ENCODE measurements at places on chromosomes 16 and 17. TPM values are rescaled to one million over a fixed set of nuclear protein-coding genes. Genes with fewer than 3 reads are reported as not detected.
A peak's percentile ranks its signal among the peaks of the same experiment; 100 is the strongest.

SRL gene
- total RNA-seq = not detected

DNA sequence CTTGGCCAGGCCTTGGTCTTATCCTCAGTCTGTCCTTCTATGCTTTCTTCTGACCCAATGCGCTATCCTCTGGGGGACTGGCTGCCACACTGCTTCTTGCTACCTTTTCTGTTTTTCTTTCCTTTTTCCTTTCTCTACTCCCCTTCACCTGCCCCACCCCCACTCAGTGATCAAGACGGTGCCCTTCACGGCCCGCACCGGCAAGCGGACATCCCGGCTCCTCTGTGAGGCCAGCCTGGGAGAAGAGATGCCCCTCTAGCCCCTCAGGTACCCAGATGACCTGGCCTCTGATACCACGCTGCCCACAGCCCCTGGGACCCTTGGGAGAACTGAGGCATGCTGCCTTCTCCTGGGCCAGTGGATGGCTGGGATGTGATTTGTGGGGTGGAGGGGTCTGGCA is 15.6 kb downstream of the SPATA32 start:
- no peak for DNase-seq

SUPT4H1 gene
- 118 TPM for total RNA-seq

PDE6G gene
- not detected for total RNA-seq

GRCh38 chr16:86505899-86506864 is 4.1 kb upstream of the FOXF1 start:
- DNase-seq = no peak

- no peak for DNase-seq
Measured at GRCh38 chr16:68719993-68720489, 17.1 kb upstream of the CDH1 start.

- DNase-seq = no peak
Measured at GRCh38 chr17:1947743-1948516, 77.2 kb downstream of the RTN4RL1 start.

JMJD6 gene
- 47.6 TPM for total RNA-seq

- no peak for DNase-seq
Measured at GRCh38 chr17:31511195-31511578, 119.7 kb downstream of the RAB11FIP4 start.

CTRB1 gene
- total RNA-seq = 5.6 TPM

GRCh38 chr16:16828913-16829398 is 450.0 kb downstream of the NPIPA7 start:
- no peak for DNase-seq

KRTAP2-3 gene
- 6.3 TPM for total RNA-seq

- DNase-seq = no peak
Measured at GRCh38 chr17:4548061-4548461, 7.1 kb downstream of the MYBBP1A start.

- no peak for DNase-seq
Measured at GRCh38 chr17:48565022-48565554, 13.1 kb downstream of the HOXB4 start.

DNA sequence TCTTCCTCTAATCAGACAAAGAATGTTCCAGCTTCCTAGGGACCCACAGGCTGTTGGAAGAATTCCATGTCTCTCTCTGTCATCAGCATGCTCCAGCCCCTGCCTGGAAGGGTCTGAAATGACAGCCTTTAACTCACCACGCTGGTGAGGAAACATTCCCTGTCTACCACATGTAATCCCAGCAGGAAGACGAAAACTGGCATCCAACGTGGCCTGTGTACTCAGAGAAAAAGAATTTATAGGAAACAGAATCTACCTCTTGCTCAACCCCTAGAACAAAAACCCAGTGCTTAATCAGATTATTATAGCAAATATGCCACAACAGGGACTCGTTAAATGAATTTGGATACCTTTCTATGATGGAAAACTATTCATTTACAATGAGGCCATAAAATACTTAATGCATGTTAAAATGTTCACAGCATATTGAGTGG is 147.3 kb upstream of the FOXF1 start:
- DNase-seq = no peak

DNA sequence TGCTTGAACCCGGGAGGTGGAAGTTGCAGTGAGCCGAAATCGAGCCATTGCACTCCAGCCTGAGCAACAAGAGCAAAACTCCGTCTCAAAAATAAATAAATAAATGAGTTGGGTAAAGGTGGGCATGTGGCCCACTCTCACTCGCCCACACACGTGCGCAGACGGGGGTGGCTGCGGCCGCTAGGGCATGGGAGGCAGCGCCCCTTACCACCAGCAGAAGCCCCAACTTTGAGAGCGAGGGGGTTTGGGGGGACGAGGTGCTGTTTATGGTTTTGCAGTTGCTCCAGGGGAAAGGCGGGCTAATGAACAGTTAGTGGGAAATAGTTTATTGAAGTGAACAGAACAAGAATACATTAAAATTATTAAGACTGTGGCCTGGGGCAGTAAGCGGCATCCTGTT is 14.9 kb upstream of the RBFOX3 start:
- DNase-seq = no peak

DNA sequence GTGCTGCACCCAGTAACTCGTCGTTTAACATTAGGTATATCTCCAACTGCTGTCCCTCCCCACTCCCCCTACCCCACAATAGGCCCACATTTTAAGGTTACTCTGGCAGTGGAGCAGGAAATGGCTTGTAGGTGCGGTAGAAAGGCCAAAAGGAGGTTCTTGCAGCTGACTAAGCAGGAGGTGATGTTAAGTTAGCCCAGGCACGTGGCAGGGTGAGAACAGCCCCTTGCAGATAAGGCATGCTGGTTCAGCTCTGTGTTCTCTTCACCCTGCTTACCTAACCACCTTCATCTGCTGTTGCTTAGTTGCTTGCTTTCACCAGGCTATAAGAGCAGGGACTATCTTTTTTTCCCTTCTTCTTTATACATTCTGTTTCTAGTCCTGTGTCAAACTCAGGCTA is 1082.8 kb upstream of the RBFOX1 start:
- no peak for DNase-seq

DNA sequence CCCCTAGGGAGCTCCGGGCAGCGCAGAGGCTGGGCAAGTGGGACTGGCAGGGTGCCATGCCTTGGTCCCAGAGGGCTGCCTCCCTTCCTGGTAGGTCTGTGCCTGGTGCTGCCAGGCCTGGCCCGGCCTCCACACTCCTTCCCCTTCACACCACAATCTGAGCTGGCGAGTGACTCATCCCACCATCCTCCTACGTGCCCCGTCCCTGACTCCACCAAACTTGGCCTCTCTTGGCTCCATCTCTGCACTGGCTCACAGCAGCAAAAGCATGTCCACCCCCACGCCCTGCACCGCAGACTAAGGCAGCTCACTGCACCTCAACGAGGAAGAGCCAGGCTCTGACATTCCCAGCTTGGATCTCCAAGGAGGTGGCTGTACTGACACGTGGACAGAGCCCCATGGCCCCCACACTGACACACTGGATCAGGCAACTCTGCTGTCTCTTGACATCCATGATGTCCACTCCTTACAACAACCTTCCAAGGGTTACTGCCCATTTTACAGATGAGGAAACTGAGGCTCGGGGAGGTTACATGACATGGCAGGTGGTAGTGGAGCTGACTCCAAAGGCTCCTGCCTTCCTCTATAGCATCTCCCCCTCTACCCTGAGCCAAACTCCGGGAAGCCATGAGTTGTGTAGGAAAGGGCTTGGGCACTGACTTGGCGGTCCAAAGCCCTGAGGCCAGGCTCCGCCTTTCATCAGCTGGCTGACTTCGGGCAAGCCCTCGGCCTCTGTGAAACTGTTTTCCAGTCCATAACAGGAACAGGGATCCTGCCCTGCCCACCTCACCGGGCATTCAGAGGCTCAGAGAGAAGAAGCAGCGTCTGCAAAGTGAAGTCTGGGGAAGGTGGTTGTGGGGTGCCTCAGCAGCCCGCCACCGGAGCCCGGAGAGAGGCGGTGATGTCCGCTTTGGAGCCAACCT is 20.1 kb upstream of the KRT19 start:
- peak; percentile 96 for DNase-seq

TLCD3B gene
- 1.0 TPM for total RNA-seq

GRCh38 chr16:23508589-23509440 is 1.5 kb downstream of the GGA2 start:
- DNase-seq = no peak

DNA sequence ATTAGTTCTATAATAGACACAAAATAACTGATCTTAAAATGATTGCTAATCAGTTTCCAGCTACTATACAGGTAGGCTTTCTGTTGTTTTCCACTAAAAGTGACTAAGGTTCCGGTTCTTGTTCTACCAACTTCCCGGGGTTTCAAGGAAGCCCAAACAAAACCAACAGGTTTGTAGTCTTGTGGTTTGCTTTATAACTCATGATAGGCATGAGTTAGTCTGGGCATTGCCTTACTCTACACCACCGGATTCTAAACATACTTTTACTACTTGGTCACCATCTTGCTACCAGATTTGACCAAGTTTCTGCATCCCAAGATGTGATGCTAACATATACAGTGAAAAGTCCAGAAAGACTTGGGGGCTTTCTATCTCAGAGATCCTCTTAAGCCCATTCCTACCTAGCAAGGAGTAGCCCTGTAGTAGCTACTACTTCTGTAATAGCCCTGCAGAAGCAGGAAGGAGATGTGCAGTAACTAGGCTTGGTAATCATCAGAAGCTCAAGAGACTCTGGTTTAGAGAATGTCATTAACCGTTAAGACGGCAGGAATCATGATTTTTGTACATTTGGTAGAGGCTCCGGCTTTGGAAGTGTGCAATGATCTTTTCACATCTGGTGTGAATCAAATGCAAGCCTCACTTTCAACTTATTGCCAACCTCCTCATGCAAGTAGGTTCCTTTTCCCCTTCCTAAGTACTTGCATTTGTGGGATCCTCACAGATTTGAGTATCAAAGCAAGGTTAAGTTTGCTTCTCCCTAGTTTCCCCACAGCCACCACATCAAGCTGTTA is 1.6 kb downstream of the FAM117A start:
- no peak for DNase-seq

DNA sequence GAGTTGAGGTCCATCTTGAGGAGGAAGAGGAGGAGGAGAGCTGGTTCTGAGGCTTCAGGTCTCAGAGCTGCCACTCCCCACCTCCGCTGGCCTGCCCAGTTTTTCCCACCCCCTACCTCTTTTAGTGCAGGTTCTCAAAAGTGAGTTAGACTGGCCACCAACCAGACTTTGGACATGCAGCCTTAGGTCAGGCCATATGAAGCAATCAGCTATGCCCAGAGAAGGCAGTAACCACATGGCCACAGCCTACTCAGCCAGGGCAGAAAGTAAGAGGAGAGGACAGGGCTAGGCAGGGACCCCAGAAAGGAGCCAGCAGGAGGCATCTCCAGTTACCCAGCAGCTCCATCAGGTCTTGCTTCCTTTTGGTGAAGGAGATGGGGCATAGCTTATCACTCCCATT is 9.0 kb downstream of the MYO15A start:
- DNase-seq = no peak

GRCh38 chr17:42116705-42117396 is 4.3 kb downstream of the KAT2A start:
- peak; percentile 44 for DNase-seq

DNA sequence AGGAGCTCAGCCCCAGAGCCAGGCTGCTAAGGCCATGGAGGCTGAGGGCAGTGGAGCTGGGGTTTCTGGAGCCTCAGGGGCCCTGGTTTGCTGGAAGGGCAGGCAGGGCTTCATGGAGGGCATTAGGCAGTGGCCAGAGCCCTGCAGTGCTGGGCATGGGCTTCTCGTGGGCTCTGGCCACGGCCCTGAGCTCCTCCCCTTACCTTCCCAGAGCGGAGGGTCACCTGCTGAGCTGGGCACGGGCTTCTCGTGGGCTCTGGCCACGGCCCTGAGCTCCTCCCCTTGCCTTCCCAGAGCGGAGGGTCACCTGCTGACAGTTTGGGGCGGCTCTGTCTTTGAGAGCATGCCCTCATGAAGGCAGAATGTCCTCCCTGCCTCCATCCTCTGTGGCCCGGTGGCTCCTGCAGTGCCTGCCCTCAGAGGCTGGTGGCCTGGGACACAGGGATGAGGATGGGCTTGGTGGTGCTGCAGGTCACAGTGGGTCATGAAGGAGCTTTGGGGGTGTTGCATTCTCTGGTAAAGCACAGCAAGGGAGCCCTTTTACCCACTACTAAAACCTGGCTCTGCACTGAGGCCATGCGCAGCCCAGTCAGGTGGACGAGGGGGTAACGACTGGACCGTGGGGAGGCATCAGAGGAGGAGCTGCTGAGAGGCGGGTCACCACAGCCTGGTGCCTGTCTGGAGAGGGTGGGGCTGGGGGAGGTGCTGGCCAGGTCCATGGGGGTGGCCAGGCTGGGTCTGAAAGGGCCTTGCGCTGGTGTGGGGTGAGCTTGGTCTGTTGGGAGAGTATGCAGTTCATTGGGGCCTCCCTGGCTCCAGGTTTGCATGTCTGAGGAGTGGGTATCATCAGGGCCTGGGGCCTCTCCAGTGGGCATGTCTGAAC is 2.9 kb upstream of the RNPS1 start:
- DNase-seq = no peak

- peak; percentile 38 for DNase-seq
Measured at GRCh38 chr16:84879569-84880487, 60.0 kb downstream of the CRISPLD2 start.

DNA sequence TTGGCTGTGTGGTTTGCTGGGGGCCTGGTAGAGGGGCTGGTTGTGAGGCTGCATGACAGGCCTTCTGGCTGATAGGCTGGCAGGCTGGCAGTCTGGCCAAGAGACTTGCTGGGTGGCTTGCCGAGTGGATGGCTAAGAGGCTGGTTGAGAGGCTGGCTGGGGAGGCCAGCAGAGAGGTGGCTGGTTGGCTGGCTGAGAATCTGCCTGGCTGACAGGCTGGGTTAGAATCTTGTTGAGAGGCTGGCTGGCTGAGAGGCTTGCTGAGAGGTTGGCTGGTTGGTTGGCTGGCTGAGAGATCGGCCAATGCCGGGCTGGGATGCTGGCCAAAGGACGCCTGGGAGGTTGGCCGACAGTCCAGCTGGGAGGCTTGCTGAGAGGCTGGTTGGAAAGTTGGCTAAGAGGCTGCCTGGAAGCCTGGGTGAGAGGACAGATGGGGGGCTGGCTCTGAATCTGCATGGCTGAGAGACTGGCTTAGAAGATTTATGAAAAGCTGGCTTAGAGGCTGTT is 35.9 kb upstream of the ACSM2B start:
- DNase-seq = no peak
